Heart right ventricle (tissue), 16 donors: ENCODE measurements at places on chromosomes 5 and 9. TPM values are rescaled to one million over a fixed set of nuclear protein-coding genes. Genes with fewer than 3 reads are reported as not detected.
A peak's percentile ranks its signal among the peaks of the same experiment; 100 is the strongest.

GRCh38 chr9:84851935-84852585 is 182.5 kb downstream of the NTRK2 start:
- H3K36me3 ChIP-seq = no peaks in the 10 kb centered on the region
- H3K27me3 ChIP-seq = no peaks in the 10 kb centered on the region
- H3K4me1 ChIP-seq = peaks cover 25% of the 10 kb centered on the region
- H3K4me3 ChIP-seq = no peak overlapping the region
- peak; percentile 66 for DNase-seq
- H3K27ac ChIP-seq = no peak overlapping the region

The CNTNAP3 gene
- total RNA-seq = 21.1 TPM

The BAAT gene
- total RNA-seq = not detected

The CXXC5 gene
- 38.7 TPM for total RNA-seq

GRCh38 chr5:97847920-97848631 is 665.0 kb upstream of the RIOK2 start:
- H3K27me3 ChIP-seq = no peaks in the 10 kb centered on the region
- no peaks in the 10 kb centered on the region for H3K36me3 ChIP-seq
- no peak overlapping the region for H3K4me3 ChIP-seq
- no peak overlapping the region for H3K27ac ChIP-seq
- no peak for DNase-seq

- H3K27me3 ChIP-seq = no peaks in the 10 kb centered on the region
- H3K4me3 ChIP-seq = no peak overlapping the region
- DNase-seq = no peak
- H3K4me1 ChIP-seq = no peaks in the 10 kb centered on the region
- H3K27ac ChIP-seq = no peak overlapping the region
- H3K36me3 ChIP-seq = no peaks in the 10 kb centered on the region
These were observed 110.0 kb downstream of the PAX5 start for GRCh38 chr9:36924071-36924470.

- peaks cover 3% of the 10 kb centered on the region for H3K4me1 ChIP-seq
- DNase-seq = no peak
- no peaks in the 10 kb centered on the region for H3K27me3 ChIP-seq
These were observed 102.5 kb downstream of the TLE4 start for GRCh38 chr9:79674052-79674777.

The ANKRD34B gene
- total RNA-seq = 0.13 TPM

GRCh38 chr5:61768692-61769281 is 436.7 kb downstream of the ZSWIM6 start:
- DNase-seq = no peak
- peaks cover 38% of the 10 kb centered on the region for H3K27me3 ChIP-seq
- no peaks in the 10 kb centered on the region for H3K4me1 ChIP-seq
- H3K36me3 ChIP-seq = no peaks in the 10 kb centered on the region

DNA sequence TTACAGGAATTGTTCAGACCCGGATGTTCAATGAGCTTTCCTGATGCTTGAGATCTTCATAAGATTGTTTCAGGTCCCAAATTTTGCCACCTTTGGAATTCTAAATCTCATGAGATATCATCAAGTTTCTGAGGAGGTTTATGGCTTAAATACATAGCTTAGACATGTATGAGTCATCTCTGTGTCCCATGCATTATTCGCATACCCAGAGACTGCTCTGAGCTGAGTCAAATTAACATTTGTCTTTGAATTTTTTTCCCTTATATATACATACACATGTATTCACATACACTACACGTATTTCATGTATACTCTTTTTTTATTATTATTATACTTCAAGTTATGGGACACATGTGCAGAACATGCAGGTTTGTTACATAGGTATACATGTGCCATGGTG is 744.6 kb downstream of the BRINP1 start:
- DNase-seq = no peak
- H3K4me3 ChIP-seq = no peak overlapping the region
- H3K36me3 ChIP-seq = no peaks in the 10 kb centered on the region
- H3K4me1 ChIP-seq = no peaks in the 10 kb centered on the region

GRCh38 chr5:164302533-164303235 is 797.3 kb downstream of the MAT2B start:
- no peak overlapping the region for H3K27ac ChIP-seq
- no peaks in the 10 kb centered on the region for H3K4me1 ChIP-seq
- no peaks in the 10 kb centered on the region for H3K27me3 ChIP-seq

- H3K27me3 ChIP-seq = no peaks in the 10 kb centered on the region
- H3K4me1 ChIP-seq = peaks cover 10% of the 10 kb centered on the region
- no peak overlapping the region for H3K4me3 ChIP-seq
These were observed 21.9 kb downstream of the MAMDC2 start for GRCh38 chr9:70065572-70065971.

DNA sequence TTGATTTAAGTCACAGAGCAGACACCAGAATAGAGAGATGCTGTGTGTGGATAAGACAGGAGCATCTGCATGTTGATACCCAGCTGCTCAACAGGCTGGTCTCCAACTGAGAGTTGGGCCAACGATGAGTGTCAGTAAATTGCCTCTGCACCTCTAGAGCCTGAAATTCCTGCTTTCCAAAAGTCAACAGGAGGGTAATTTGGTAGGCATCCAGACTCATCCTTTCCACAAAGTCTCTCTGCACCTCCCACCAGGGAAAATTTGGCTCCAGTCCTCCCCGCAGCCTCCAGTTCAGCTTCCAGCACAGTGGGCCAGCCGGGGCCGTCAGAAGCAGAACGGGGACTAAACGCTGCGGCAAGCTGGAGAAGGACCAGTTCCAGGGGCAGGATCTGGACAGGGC is 136.9 kb downstream of the RFK start:
- no peaks in the 10 kb centered on the region for H3K27me3 ChIP-seq
- no peaks in the 10 kb centered on the region for H3K36me3 ChIP-seq
- no peak overlapping the region for H3K27ac ChIP-seq
- peak; percentile 29 for DNase-seq
- peaks cover 3% of the 10 kb centered on the region for H3K4me1 ChIP-seq

The NAIP gene
- 3.0 TPM for total RNA-seq

The CDC20B gene
- total RNA-seq = not detected

The CACNA1B gene
- total RNA-seq = 0.16 TPM

DNA sequence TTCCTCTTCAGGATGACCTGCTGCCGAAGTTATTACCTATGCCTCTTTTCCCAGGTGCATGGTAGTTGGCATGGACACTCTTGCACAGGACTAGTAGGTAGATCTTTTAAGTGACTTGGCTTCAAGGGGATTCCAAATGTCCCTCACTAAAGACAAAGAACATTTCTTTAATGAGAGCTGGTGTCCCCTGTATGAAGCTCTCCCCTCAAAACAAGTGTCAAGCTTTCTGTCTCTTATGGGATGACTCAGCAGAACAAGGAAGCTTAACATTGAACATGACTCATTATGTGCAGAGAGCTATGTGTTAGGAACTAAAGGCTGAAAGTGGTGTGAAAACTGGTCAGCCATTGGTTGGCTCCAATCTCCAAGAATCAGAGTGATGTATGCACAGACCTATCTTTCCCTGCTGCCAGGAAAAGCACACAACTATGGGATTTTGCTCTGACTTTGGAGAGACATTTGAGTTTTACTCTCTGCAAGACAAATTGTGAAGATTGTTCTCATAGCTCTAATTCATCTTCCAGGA is 120.5 kb downstream of the PRDM6 start:
- H3K4me1 ChIP-seq = peaks cover 5% of the 10 kb centered on the region
- H3K36me3 ChIP-seq = no peaks in the 10 kb centered on the region
- no peak overlapping the region for H3K27ac ChIP-seq
- H3K27me3 ChIP-seq = no peaks in the 10 kb centered on the region
- DNase-seq = no peak

The ERGIC1 gene
- 84.4 TPM for total RNA-seq

DNA sequence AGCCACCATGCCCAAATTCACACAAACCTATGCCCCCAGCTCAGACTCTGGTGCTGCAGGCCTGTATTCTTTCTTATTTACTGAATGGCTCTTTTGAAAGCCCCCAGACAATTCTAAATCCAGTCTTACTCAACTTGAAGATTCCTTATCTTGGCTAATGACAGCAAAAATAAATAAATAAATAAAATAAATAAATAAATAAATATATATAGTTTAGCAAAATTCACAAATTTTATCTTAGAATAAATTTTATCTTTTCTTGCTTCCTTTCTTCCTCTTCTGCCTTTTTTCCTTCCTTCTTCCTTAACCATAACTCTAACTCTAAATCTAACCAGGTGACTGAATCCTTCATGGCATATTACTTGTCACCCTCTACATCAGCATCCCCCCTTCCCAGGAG is 25.6 kb downstream of the ANXA2R start:
- H3K27me3 ChIP-seq = peaks cover 11% of the 10 kb centered on the region
- peaks cover 27% of the 10 kb centered on the region for H3K4me1 ChIP-seq
- H3K4me3 ChIP-seq = no peak overlapping the region
- no peak overlapping the region for H3K27ac ChIP-seq

DNA sequence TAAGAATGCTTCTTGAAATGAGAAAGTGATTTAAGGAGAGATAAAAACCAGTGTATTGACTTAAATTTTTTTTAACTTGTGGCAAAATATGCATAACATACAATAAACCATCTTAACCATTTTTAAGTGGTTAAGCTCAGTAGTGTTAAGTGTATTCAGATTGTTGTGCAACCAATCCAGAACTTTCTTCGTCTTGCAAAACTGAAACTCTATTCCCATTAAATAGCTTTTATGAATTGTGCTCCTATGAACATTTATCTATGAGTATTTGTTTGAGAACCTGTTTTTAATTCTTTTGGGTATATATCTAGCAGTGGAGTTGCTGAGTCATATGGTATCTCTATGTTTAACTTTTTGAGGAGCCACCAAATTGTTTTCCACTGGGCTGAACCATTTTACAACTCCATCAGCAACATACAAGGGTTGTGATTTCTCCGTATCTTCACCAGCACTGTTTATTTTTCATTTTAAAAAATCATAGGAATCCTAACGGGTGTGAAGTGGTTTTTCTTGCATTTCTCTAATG is 76.6 kb upstream of the ACTBL2 start:
- H3K27me3 ChIP-seq = no peaks in the 10 kb centered on the region
- H3K36me3 ChIP-seq = no peaks in the 10 kb centered on the region
- H3K4me1 ChIP-seq = no peaks in the 10 kb centered on the region
- no peak overlapping the region for H3K4me3 ChIP-seq
- DNase-seq = no peak
- H3K27ac ChIP-seq = no peak overlapping the region

DNA sequence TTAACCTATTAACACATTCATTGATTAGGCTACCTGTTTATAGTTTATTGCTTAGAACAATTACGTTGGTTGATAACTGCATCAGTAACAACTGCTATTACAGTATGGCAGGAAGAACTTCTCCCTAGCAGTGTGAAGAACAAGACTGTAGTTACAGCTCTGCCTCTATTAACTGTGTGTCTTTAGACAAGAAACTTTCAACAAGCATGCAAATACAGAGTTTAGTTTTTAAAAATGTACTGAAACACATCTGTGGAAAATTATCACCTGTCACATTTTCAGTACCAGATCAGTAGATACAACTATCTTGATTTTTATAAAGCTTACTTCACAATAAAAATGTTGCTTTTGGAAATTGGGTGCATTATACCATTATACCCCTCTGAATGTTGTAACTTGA is 22.2 kb downstream of the ELL2 start:
- peaks cover 40% of the 10 kb centered on the region for H3K36me3 ChIP-seq
- no peaks in the 10 kb centered on the region for H3K27me3 ChIP-seq
- H3K27ac ChIP-seq = no peak overlapping the region
- H3K4me1 ChIP-seq = peaks cover 24% of the 10 kb centered on the region

The GLDC gene
- not detected for total RNA-seq

DNA sequence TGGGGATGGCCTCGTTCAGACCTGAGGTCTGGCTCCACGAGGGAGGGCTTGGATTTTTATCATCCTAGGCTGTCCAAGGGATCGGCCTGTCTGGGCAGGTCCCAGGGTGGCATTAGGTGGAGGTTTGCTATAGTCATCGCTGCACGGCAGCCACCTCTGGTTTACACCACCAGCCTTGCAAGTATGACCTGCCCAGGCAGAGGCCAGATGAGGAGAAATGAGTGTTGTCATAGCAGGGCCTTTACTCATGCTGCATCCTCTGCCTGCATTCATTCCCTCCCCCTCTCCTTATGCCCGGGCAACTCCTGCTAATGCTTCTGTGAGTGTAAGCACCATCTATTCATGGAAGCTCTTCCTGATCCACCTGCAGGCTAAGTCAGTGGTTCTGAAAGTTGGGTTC is 15.3 kb upstream of the NDST1 start:
- peak overlapping the region; percentile 99 for H3K27ac ChIP-seq
- H3K36me3 ChIP-seq = no peaks in the 10 kb centered on the region
- no peaks in the 10 kb centered on the region for H3K27me3 ChIP-seq
- no peak overlapping the region for H3K4me3 ChIP-seq
- no peak for DNase-seq

- H3K27me3 ChIP-seq = peaks cover 6% of the 10 kb centered on the region
- H3K36me3 ChIP-seq = no peaks in the 10 kb centered on the region
- no peak for DNase-seq
- H3K4me1 ChIP-seq = no peaks in the 10 kb centered on the region
These were observed 60.4 kb downstream of the DOCK2 start for GRCh38 chr5:169697511-169697890.

The LCN10 gene
- 1.4 TPM for total RNA-seq

- no peak for DNase-seq
- peaks cover 9% of the 10 kb centered on the region for H3K4me1 ChIP-seq
- no peak overlapping the region for H3K4me3 ChIP-seq
- no peaks in the 10 kb centered on the region for H3K36me3 ChIP-seq
- H3K27me3 ChIP-seq = no peaks in the 10 kb centered on the region
These were observed 134.9 kb upstream of the CHD1 start for GRCh38 chr5:99063737-99064136.

GRCh38 chr5:143758015-143758414 is 53.9 kb upstream of the HMHB1 start:
- no peaks in the 10 kb centered on the region for H3K36me3 ChIP-seq
- H3K27me3 ChIP-seq = no peaks in the 10 kb centered on the region
- peaks cover 21% of the 10 kb centered on the region for H3K4me1 ChIP-seq
- no peak overlapping the region for H3K4me3 ChIP-seq
- no peak for DNase-seq
- H3K27ac ChIP-seq = no peak overlapping the region

DNA sequence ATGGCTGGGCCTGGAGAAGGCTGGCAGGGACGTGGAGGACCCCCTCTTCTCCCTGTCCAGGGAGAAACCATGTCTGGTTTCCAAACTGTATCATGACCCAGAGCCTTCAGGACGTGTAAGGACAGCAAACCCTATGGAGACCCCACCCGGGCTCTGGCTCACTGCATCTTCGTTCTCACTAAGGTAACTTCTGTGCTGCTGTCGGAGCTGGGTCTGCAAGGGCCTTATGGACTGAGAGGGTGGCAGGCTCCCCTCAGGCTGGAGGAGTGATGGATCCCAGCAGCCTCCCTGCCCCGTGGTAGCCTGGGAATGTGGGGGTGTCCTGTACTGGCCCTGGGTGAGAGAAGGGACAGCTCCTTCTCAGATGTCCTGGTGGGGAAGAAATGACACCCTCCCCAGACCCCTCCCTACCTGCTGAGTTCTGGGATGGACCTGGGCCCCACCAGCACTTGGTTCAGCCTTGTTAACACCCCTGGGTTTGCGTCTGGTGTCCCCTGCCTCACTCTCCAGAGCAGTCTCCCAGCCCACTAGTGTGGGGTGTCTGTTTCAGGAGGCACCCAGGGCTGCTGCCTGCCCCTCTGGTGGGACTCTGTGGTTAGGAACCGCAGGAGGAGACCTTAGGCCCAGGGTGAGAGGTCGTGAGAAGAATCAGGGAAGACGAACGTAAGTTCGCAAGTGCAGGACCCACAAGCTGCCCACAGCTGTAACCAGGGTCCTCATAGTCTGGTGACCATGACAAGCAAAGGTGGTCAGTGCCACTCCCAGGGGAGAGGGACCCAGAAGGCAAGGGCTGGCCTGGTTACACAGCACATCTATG is 6.6 kb downstream of the SPATA31E1 start:
- no peak overlapping the region for H3K27ac ChIP-seq
- no peak overlapping the region for H3K4me3 ChIP-seq
- no peaks in the 10 kb centered on the region for H3K36me3 ChIP-seq
- DNase-seq = no peak
- no peaks in the 10 kb centered on the region for H3K4me1 ChIP-seq
- peaks cover 4% of the 10 kb centered on the region for H3K27me3 ChIP-seq

The RNF130 gene
- total RNA-seq = 26.2 TPM
